ENCODE measurements at places on chromosomes 1 and 21. TPM values are rescaled to one million over a fixed set of nuclear protein-coding genes. Genes with fewer than 3 reads are reported as not detected.

Gene LIN28A
- not detected for total RNA-seq

Gene RASSF5
- 8.3 TPM for total RNA-seq

Gene TEX38
- total RNA-seq, result not detected

Gene TNFRSF4
- not detected for total RNA-seq

Gene RCAN3
- 6.1 TPM for total RNA-seq

Gene KCNN3
- not detected for total RNA-seq

Gene CELA3B
- total RNA-seq, result not detected

Gene FCER1G
- 2.1 TPM for total RNA-seq

Gene TRPM2
- 11.0 TPM for total RNA-seq

Gene OR6K3
- total RNA-seq, result not detected

Gene SYT14
- 0.79 TPM for total RNA-seq

Gene PCAT6
- total RNA-seq, result 5.4 TPM

Gene UBE2U
- total RNA-seq, result not detected

Gene TRIM67
- total RNA-seq, result not detected

Gene FHAD1
- not detected for total RNA-seq

Gene MYCL
- 1.1 TPM for total RNA-seq

Gene ENSA
- total RNA-seq, result 294 TPM

Gene C1orf53
- 10.7 TPM for total RNA-seq

Gene S100A3
- 85.7 TPM for total RNA-seq

Gene NPHS2
- not detected for total RNA-seq

Gene KCNJ9
- 0.07 TPM for total RNA-seq

Gene FMO1
- total RNA-seq, result not detected

Gene S100A7A
- not detected for total RNA-seq

Gene LRRC41
- total RNA-seq, result 92.6 TPM

Gene GPR89B
- 33.6 TPM for total RNA-seq

Gene CR1L
- total RNA-seq, result not detected

Gene HLX
- total RNA-seq, result 2.1 TPM

Gene KIF2C
- total RNA-seq, result 20.8 TPM

Gene ARHGEF16
- 8.8 TPM for total RNA-seq

Gene BCAN
- 0.37 TPM for total RNA-seq

Gene CNTN2
- not detected for total RNA-seq

Gene CLEC20A
- total RNA-seq, result not detected

Gene OR2T2
- not detected for total RNA-seq

Gene PCSK9
- not detected for total RNA-seq

Gene TPTE
- total RNA-seq, result not detected

Data from MCF 10A (cell line).